Stimulated activated CD8-positive, alpha-beta memory T cell treated with anti-CD3 and anti-CD28 coated beads, Interleukin-4, amount 100 ng/mL, for 1 hour (primary cell): ENCODE measurements at places on chromosomes 3 and 15.

DNA sequence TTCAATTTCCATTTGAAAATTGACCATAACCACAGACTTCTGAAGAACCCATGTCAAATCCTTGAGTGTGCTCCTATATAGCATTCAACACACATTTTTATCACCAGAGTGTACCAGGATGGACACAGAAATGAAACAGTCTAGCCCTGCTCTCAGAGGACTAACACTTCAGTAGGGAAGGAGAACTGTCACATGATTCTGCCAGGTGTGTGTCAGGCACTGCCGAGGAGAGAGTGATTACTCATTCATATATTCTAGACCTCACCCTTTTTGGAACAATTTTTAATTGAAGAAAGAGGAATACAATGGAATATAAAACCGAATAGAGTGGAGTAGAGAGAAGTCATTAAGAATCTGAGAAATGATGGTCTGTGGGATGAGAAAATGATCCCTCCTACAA lies 125.8 kb downstream of the ERC2 start:
- no peak for DNase-seq

DNA sequence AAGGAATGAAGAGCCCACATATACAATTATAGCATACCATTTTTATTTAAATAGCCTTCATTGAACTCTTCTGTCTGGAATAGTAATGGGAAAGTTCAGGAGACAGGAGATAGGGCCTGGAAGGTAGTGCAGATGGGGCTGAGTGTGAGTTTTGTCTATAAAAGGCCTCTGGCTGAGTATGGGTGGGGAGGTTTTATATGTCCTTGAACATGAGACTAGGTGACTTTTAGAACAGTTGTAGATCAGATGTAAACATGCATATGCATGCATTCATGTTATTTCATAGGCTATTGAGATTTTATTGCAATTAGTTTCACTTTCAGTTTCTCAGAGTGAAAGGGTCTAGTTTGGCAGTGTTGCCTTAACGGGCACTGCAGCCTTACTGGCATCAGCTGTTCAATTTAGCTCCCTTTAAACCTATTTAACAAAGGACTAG lies 27.1 kb downstream of the CGGBP1 start:
- DNase-seq, result no peak

- no peak for DNase-seq
Measured at GRCh38 chr15:65418596-65418995, 4.2 kb downstream of the IGDCC4 start.

DNA sequence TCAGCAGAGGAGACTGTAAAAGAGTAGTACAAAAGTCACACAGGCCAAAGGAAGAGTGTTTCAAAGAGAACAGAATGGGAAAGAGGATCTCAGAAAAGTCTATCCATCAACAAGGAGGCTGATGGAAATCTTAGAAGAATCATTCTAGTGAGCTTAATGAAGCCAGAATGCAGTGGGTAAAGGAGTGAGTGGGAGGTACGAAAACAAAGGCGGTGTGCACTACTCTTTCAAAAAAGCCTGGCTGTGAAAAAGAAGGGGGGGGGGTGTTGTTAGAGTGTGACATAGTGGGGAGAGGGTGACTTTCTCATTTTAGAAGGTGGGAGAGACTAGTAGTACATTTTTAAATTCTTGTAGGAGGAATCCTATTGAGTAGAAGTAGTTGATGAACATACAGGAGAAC lies 11.7 kb downstream of the PAQR9 start:
- no peak for DNase-seq

DNA sequence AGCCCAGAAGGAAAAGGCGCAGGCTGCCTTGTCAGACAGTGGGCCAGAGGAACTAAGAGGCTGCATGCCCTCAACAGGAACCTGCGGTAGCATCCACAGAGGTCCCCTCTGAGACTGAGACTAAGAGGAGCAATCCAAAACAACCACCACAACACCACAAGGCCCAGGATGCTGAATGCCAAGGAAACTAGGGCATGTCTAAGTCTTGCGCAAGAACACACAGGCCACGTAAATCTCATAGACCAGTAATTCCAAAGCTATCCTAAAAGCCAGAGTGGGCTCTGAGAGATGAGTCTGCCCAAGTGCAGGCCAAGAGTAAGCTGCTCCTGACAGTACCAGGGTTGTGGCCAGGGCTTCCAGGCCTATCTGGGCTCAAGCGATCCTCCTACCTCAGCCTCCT lies 12.9 kb downstream of the MON1A start:
- no peak for DNase-seq

DNA sequence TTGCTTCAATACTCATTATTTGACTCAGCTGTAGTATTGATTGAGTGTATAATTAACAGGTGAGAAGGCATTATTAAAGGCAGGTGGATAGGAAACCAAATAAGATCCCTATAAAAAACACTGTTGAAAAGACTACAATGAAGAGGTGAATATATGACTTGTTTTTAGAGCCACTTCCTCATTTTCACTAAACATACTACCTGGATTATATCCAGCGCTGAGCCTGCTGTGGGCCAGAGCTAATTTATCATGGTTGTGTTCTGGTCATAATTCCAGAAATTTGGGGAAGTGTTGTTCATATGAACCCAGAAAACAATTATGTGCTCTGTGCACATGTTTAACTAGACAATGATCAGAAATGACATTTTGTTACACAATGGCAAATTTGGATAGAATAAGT lies 235.3 kb upstream of the MME start:
- no peak for DNase-seq

- no peak for DNase-seq
Measured at GRCh38 chr3:32048487-32049182, 57.8 kb upstream of the GPD1L start.

DNA sequence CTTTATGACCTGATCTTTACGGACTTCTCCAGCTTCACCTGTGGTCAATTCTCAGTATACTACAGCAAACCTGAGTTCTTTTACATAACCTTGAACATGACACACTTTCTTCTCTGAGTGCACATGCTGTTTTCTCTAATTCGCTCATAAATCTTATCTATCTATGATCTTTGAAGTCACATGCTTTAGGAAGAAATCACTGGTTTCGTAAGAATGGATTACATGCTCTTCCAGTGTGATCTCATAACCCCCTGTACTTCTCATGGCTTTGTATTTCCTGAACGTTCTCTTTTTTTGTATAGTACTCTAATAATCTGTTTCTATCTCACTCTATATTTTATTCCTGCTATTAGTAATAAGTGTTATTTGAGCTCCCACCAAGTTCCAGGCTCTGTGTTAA lies 1165.2 kb downstream of the TBL1XR1 start:
- no peak for DNase-seq

DNA sequence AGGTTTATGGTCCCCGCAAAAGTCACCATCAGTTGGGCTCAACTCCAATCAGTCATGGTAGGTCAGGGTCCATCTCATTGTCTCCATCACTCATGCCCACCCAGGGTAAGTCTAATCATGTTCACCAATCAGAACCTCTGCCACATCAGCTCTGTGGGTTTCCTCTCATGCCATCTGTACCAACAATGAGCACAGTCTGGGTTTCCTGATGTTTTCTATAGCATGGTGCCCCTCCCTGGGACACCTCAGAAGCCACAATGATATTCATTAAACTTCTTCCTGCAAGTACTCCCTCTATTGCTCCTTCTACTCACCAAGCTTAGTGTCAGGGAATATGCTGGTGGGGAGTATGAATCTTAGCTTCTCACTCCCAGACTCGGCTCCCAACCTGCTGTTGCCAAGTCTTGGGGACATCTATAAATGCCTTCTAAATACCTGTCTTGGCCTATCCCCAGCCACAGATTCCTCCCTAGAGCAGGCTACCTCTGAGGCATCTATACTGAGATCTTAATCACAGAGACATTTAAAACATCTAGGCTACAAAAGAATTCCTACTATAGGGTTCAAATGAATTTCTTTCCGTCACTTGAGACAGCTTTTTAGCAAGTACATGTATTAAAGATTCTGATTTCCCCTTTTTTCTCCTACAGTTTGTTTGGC lies 5.0 kb upstream of the CCR2 start:
- DNase-seq, result no peak

DNA sequence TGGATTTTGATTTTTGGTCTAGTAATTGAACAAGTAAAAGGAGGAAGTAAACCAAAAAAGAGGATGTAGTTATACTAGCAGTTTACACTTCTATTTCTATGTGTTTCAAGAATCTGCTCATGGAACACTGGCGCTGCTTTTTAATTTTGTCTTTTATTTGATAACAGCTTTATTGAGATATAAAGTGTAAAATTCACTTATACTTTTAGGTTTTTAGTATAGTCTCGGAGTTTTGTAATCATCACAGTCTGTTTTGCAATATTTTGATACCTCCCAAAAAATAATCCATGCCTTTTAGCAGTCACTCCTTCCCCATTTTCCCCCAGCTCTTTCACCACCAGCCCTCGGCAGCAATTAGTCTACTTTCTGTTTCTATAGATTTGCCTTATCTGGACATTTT lies 18.0 kb downstream of the UBE2E2 start:
- no peak for DNase-seq

DNA sequence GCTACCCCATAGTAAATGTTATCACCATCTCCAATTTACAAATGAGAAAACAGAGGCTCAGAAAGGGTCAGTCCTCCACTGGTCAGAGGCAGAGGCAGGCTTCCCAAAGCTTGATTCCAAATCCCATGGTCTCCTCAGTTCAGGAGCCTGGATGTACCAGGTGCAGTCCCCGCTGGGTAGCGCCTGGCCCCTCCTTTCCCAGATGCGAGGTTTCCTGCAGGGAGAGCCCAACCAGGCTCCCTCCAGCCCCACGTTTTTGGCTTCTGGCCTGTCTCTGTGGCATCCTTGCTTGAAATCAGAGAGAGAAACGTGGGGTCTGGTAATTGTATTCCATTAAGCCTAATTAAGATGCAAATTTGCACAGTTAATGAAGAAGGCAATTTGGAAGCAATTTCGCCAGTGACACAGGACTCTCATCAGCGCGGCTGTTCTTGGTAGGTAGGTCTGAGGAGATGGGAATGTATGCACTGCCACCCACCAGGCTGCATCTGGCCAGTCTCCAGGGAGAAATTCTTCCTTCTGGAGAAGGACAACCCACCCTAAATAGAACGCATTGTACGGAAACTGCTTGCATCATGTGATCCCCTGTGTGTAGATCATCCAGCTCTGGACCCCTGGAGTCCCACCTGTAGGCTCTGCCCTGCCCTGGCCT lies 50.5 kb downstream of the HRH1 start:
- DNase-seq, result no peak

- DNase-seq, result no peak
Measured at GRCh38 chr3:52218937-52219650, 6.4 kb downstream of the TLR9 start.

DNA sequence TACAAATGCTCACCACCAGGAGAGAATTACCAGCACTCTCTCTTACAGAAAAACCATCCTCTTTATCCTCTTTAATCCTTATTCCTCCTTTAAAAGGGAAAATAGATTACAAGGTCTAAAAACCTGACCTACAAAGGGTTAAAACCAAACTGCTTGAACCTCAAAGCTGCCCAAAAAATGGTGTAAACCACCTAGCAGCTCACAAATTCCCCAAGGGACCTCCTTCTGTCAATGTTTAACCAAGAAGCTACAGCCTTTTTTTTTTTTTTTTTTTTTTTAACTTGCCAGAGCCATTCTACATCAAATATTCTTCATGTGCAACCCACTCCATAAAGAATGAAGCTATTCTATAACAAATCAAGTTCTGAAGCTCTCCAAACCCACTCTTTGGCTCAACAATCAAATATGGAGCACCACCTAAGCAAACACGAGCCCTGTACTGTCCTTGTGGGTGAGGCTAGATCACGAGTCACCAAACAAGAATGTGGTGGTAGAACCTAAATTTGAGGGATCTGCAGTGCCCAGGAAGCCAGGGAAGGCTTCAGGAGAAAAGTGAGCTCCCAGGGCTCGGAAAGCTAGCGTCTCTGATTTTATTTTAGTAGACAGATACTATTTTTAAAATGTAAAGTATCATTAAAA lies 20.1 kb downstream of the OSBPL10 start:
- DNase-seq, result no peak

DNA sequence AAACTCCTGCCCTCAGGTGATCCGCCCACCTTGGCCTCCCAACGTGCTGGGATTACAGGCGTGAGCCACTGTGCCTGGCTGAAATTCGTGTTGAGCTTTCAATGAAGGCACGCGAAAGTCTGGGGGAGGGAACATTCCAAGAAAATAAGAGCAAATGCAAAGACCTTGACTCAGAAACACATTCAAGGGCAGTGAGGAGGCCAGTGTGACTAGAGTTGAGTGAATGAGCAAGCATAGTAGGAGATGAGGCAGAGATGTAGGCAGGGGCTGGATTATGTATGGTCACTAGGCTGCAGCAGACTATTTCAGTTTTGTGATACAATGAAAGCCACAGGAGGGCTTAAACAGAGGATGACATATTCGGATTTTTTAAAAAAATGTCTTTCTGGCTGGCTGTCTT lies 67.0 kb downstream of the SCN11A start:
- no peak for DNase-seq

DNA sequence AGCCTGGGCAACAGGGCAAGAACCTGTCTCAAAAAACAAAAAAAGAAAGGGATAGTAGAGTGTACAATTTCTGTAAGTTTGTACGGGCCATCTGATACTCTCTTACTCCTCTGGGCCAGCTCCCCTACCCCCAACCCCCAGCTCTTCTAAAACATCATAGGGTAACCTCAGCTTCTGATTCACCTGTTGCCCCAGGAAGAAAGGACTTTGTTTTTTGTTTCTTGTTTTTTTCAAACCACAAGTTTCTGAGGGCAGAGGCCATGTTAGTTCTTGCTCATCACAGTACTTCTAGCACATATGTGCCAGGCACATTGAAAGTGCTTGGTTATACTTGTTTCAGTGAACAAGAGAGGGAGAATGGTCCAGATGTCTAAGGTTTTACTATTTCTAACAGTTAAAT lies 20.2 kb downstream of the ATOSA start:
- DNase-seq, result no peak

GRCh38 chr3:173891272-173892100 lies 493.9 kb downstream of the NLGN1 start:
- no peak for DNase-seq

DNA sequence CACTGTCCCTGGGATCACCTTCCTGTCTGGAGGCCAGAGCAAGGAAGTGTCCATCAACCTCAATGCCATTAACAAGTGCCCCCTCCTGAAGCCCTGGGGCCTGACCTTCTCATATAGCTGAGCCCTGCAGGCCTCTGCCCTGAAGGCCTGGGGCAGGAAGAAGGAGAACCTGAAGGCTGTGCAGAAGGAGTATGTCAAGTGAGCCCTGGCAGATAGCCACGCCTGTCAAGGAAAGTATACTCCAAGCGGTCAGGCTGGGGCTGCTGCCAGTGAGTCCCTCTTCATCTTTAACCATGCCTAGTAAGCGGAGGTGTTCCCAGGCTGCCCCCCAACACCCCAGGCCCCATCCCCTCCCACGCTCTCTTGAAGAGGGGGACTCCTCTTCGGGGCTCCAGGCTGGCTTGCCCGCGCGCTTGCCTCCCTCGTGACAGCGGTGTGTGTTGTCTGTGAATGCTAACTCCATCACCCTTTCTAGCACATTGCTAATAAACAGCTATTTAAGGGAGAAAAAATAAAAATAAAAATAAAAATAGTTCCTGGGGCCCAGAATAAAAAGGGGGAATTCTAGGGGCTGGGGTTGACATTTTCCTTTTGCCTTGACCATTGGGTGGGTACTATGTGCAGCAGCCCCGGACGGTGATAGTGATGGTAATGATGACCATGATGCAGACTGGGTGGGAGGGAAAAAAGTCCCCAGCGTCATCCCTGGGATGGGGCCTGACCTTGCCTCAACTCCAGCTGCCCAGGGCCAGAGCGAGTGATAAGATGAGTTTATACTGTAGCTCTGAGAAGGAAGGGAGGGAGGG lies 3.3 kb upstream of the ALAS1 start:
- DNase-seq, result no peak

- DNase-seq, result no peak
Measured at GRCh38 chr3:112090887-112091586, 4.8 kb downstream of the C3orf52 start.
